AG20443 (cell line): ENCODE measurements at places on chromosomes 1 and 21.

- no peak for DNase-seq
Measured at GRCh38 chr1:27413004-27413403, 20.6 kb downstream of the GPR3 start.

DNA sequence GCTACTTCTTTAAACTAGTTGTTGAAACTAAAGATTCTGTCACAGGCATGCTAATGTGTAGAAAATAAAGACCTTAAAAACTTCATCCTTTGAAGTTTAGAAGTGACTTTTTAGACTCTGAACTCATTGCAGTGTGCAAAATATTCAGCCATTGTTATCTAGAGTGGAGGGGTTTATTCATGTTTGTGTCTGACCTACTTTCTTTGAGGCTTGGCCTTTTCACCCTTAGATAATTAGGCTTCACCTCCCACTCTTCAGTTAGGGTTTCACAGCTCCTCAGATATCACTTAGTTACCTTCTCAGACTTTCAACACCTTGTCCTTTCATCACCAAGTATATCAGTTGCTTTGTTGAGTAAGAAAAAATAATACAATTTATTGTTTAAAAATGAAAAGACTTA is 75.9 kb downstream of the IVNS1ABP start:
- DNase-seq, result no peak

GRCh38 chr1:3197781-3198316 is 128.8 kb downstream of the PRDM16 start:
- no peak for DNase-seq

DNA sequence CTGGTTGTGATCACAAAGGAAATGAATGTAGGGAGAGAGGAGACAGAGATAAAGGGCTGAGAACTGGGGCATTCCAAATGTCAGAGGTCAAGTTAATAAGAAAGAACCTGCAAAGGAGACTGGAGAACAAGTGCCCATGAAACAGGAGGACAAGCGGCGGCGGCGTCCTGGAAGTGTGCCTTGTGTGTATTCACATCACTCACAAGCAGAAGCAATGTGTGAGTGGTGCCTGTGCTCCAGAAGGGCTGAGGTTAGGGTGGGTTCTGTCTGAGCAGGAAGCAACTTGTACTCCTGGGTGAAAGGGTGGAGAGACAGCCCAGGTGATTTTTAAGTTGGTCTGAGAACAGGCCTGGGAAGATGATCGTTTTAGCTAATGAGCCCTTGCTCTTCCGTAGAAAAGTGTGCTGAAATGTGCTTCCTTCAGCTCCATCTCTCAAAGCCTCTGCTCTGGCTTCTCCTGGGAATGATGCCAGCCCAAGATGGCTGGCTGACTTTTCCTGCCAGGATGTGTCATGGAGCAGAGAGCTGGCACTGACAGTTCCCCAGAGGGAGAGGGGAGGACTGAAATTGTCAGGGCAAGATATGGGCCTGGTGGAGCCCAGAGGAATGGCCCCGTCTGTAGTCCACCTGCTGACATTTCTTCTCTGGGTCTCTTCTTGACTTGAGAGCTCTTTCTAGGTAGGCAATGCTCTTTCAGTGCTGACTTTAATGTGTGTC is 25.1 kb upstream of the PLEKHA6 start:
- peak; percentile 87 for DNase-seq

GRCh38 chr1:169550294-169550693 is 36.0 kb downstream of the F5 start:
- DNase-seq, result peak; percentile 42

GRCh38 chr1:84192681-84193080 is 48.6 kb downstream of the PRKACB start:
- DNase-seq, result no peak

DNA sequence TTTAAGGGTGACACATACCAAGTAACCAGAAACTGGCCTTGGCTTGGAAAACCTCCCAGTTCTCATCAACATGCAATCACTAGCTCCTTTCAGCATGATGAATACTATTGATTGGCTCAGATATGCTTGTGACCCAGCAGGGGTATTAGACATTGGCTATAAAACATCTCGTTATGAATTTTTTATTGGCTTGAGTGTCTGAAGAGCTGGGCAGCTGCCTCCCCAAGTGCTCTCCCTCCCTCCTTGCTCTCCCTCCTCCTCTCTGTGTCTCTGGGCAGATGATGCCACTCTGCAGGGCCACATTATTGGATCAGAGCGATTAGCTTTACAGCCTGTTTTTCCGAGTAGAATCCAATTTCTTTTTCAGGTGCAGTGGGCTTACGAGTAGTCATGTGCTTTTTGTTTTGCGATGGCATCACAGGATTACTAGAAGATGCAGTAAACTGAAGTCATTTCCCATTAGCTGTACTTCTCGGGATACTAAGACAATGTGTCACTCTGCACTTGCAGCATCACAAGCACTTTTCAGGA is 79.3 kb upstream of the ATF3 start:
- peak; percentile 46 for DNase-seq

GRCh38 chr1:101178688-101179491 is 57.9 kb upstream of the S1PR1 start:
- no peak for DNase-seq

- no peak for DNase-seq
Measured at GRCh38 chr1:116572099-116572498, 1.3 kb upstream of the CD58 start.

DNA sequence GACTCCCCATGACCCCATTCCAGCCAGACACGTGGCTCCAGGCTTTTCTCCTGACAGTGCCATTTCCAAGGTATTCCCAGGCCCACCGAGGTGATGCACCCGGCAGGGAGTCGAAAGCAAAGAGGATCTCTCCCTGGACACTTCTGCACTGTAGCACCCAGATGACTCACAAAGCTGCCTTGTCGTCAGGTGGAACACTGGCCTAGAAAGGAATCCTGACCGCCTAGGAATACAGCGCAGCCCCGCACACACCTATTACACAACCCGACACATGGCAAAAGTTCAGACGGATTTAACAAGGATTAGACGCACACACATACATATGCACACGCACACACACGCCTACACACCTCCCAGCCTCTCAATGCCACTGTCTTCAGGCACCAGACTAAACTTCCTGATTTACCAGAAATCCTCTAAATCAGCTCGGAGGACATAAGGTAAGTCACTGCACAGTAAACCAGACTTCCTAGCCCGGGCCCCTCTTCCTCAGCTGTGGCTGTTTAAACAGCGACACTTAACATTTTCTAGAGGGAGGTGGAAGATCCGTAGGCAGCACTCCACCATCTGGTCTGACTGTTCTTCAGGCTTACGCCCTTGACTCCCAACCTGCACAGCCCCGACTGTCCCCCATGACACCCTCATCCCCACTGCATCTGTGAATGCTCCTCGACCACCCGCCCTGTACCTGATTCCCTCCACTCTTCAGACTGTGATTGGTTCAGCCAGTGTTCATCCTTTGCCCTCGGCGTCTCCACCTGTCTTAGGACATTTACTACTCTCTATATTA is 12.7 kb downstream of the FAM89A start:
- no peak for DNase-seq

- DNase-seq, result no peak
Measured at GRCh38 chr1:234226113-234226818, 147.0 kb upstream of the COA6 start.

GRCh38 chr1:191026828-191027227 is 549.2 kb upstream of the BRINP3 start:
- no peak for DNase-seq

GRCh38 chr1:246295340-246295739 is 211.7 kb downstream of the SMYD3 start:
- no peak for DNase-seq

GRCh38 chr1:26168410-26169197 is at the start of gene C1orf232:
C1orf232 (minus strand) TSS chr1:26168963; CDS start chr1:26168499, 464 bp downstream.
- DNase-seq, result no peak

DNA sequence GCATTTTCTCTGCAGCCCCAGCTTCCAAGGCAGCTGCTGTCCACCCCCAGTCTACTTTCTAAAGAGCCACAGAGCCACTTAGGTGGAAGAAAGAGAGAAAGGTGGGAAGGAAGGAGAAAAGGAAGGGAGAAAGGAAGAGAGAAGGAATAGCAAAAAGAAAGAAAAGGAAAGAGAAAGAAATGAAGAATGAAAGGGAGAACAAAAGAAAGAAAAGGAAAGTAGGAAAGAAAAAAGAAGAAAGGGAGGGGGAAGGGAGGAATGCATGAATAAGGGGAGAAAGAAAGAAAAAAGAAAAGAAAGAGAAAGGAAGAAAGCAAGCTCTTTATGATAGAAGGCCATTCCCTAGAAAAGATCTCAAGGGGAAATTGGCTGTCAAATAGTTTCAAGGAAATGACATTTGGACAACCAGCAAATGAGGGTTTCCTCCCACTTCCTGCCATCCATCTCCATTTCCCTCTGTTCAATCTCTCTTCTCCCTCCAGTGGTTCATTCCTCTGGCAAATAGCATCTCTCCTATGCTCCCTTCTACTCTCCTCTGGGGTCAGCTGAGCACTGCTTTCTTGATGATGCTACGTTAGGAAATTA is 3.4 kb upstream of the CSF1 start:
- DNase-seq, result no peak

DNA sequence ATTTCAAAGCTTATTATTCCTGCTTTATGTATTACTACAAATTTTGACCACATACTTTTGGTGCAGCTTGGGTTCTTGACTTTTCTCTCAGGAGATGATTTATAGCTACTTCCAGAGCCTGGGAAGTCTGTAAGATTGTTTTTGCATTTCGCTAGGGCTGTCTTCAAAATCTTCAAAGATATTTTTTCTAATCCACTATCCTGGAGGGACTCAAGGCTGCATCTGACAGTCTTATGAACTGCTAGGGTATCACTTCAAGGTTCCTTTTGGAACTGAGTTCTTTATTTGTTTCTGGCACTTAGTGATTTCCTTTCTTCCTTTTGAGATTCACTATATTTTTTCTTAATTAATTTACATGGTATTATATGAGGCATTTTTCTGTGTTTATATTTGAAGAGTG is 90.0 kb upstream of the LYPLAL1 start:
- DNase-seq, result no peak

GRCh38 chr1:150365941-150366340 is 2.0 kb downstream of the RPRD2 start:
- no peak for DNase-seq

DNA sequence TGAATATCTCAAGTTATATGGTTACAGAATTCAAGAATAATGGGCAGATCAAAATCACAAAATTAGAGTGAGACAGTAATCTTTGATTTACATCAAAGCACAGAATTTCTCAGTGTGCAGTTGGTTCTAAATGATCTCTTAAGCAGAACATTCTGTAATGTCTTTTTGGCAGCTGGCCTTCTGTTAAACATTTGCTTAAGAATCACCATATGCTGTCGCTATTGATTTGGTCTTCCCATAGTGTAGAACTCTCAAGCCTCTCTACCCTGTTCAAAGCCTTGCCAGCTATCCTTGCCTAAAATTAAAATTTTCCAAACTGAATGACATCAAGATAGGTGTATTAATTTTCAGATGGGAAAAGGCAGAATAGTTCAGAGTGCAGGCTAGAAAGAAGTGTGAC is 38.9 kb upstream of the ERO1B start:
- no peak for DNase-seq

- no peak for DNase-seq
Measured at GRCh38 chr1:205357567-205357966, 845 bp upstream of the KLHDC8A start.

GRCh38 chr1:232287676-232288569 is 342.0 kb downstream of the SIPA1L2 start:
- DNase-seq, result peak; percentile 40

DNA sequence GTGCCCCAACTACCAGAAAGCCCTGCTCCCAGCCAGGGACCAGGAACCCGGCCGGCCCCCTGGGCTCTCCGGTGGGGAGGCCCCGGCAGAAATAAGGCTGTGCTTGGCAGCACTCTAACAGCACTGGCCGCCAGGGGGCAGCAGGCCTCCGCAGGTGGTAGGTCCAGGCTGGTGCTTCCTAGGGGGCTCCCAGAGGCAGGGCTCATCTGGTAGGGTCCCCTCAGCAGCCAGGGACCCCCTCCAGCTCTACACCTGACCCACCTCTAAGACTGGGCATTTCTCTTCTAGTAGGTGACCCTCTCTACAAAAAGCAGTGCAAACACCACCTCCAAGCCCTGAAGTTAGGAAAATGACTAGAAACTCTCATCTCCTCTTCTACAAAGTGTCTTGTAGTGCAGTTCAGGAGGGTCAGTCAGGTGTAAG is 85.6 kb downstream of the STUM start:
- DNase-seq, result peak; percentile 86

GRCh38 chr1:83999316-83999819 is 436 bp upstream of the TTLL7 start:
- DNase-seq, result peak; percentile 89

DNA sequence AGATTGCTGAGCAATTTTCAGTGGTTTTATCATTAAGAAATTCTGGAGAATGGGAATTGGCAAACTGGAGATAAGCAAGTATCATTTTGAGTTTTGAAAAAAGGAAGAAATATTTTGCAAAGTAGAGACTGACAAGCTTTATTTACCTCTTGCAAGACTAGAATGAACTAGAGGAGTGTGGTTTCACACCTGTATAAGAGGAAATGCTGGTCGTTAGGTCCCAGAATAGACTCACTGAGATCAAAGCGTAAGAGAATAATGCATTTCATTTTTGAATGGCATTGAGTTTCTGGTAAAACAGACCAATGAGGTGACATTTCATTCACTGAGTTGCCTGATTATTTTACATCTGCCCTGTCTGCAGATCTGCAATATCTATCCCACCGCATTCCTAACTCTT is 308.1 kb downstream of the ADGRL2 start:
- no peak for DNase-seq
